ENCODE measurements at places on chromosomes 4 and X.

GRCh38 chrX:150355913-150356312 lies 7.2 kb upstream of the MAMLD1 start:
- no peak for DNase-seq

DNA sequence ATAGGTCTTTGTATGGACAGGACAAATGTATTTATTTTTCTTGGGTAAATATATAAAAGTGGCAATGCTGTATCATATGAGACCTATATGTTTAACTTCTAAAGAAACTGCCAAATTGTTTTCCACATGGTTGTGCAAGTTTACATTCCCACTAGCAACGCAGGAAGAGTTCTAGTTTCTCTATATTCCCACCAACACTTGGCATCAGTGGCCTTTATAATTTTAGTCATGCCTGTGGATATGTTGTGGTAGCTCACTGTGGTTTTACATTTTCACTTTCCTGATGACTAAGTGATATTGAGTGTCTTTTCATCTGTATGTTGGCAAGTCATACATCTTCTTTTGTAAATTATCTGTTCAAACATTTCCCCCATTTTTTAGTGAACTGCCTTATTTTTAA lies 126.0 kb downstream of the EMCN start:
- DNase-seq, result no peak

DNA sequence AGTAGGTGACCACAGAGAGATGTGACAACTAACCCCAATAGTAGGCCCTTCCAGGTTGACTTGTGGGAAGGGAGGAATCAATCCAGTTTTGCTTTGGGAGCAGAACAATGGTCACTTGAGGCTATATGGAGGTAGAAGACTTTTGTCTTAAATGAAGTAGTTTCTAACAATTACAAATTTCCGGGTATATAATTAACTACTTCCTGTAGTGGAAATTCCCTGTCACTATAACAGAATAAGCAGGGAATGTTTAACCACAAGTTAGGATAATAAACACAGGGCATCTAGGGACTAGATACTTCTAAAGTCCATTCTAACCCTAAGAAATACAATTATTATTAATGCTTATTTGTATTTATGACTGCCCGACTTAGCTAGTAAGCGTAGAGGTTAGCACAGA lies 99.0 kb upstream of the TRPC3 start:
- DNase-seq, result no peak

DNA sequence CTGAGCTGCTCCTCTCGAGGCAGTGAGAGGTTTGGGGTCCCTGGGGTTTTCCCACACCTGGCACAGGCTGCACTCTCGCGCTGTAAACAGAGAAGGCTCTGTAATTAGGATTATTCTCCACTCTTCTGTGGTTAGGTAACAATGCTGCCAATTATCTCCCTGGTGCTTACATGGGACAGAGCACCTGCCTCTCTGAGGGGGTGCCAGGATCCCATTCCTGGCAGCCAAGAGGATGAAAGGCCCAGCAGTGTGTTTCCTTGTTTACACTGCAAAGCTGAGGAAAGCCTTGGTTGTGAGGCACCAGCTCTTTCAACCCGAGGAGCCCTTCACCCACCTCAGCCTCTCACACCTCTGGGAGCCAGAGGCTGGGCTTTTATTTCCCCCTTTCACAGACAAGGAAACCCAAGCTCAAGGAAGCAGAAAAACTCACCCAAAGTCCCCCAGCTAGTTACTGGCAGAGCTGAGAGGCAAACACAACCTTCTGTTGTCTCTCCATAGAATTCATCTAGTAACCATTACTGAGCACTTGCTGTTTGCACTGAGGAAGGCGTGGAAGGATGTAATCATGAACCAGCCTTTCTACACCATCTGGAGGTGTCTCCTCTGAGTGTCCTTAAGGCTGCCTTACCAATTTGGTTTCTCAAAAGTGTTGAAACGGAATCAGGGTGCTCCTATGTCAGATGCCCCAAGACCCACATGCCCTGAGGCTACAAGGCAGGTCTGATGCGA lies 39.7 kb upstream of the PROM1 start:
- DNase-seq, result no peak

DNA sequence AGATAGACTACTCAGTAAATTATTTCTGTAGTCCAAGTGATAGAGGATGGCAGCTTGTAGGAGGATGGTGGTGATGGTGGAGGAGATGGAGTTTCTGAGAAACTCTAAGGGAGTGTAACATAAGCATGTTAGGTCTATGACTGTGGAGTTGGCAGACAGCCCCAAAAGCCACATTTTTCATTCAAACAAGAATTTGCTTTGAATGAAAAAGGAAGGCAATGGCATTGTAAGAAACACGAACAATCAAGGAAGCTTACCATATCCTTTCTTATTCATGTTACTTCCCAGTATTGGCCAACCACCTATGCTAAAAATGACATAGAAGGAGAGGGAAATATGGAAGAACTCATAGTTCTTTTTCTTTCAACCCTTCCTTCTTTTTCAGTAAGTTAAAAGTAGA lies 18.7 kb upstream of the SEC24B start:
- DNase-seq, result no peak

DNA sequence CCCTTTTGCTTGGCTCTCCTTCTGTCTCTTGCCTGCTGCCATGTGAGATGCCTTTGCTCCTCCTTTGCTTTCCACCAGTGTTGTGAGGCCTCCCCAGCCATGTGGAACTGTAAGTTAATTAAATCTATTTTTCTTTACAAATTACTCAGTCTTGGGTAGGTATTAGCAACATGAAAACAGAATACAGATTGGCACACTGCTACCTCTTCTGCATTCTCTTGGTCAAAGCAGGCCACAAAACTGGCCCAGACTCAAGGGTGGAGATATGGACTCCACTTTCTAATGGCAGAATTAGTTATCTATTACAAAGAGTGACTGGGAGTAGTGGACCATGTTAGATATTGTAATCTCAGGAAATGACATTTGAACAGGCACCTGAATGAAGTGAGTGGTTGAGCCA lies 21.5 kb upstream of the CCDC149 start:
- DNase-seq, result no peak

DNA sequence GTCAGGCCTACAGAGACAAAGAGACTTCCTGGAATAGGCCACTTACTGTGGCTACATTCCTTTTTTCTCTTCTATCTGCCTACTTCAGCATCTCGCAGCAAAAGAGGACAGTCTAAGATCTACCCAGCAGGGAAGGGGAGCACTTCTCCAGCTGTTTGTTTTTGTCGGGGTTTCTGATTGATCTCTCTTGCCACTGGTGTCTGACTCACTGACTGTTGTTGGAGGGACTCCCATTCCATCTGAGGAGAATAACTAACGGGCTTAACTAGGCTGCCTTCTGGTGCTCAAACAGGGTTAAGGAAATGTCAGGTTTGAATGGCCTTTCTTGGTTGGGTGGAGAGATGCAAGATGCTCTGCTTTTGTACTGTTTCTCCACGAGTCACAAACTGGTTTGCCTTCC lies 100.2 kb upstream of the TMEM164 start:
- no peak for DNase-seq

- no peak for DNase-seq
Measured at GRCh38 chr4:993111-994029, at the start of gene SLC26A1. Gene SLC26A1 (minus strand): TSS chr4:993404. CDS start chr4:991703, 1,701 bp downstream.

DNA sequence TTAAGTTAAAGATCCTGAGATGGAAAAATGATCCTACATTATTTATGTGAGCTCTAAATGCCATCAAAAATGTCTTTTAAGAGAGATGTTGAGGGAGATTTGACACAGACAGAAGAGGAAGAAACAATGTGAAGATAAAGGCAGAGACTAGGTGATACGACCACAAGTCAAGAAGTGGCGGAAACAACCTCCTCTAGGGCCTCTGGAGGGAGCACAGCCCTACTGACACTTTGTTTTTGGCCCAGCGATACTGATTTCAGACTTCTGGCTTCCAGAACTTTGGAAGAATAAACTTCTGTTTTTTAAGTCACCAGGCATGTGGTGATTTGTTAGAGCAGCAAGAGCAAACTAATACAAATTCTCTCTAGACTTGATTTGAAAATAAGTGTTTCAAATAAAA lies 1216.1 kb downstream of the FSTL5 start:
- no peak for DNase-seq

DNA sequence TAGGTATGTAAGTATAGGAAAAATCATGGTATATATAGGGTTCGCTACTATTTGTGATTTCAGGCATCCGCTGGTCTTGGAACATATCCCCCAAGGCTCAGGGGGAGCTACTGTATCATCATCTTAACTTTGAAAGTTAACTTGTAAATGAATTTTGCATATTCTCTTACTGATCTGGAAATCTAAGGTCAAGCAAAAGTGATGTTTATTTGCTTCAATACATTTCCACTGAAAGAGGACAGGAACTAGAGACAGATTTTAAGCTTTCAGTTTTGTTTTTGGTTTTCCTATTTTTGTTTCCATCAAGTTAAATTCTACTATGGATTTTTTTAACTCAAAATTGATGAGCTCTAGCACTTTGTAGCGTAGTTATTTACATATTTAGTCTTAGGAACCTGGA lies 56.2 kb downstream of the NAF1 start:
- DNase-seq, result no peak
